ENCODE measurements at places on chromosomes 1 and 21.
A peak's percentile ranks its signal among the peaks of the same experiment; 100 is the strongest.

DNA sequence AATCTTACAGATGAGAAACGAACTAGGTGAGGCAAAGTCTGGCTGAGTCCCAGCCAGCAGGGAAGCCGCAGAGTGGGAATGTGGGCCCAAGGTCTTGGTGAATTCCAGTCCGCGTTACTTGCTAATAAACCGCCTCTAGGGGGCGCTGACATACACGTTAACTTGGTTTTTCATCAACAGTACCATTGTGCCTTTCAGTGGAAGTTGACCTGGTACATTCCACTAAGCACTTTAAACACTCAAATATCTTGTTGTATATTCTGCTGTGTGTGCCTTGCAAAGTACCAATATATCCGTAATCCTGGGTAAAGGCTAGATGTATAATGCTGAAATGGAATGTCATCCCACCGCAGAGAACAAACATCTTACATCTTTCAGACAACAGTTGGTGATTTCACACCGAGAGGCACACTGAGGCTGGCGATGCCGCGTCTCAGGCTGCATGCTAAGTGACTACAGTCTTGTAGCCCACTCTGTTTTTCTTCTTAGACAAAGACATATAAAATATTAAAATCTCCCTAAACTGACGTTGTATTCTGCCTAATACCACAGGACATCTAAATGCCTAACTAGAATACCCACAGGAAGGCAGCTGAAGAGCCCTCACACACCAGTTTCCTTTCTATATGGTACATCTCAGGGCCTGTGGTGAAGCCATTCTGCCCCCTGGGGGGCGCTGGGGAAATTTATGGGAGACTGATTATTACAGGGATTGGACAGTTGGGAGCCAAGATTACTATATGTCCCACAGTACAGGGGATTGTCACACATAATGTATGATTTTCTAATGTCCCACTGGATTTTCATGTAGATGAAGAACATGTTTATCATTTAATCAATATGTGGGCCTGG, 49.2 kb upstream of the C1orf198 start:
- peak; percentile 66 for DNase-seq

DNA sequence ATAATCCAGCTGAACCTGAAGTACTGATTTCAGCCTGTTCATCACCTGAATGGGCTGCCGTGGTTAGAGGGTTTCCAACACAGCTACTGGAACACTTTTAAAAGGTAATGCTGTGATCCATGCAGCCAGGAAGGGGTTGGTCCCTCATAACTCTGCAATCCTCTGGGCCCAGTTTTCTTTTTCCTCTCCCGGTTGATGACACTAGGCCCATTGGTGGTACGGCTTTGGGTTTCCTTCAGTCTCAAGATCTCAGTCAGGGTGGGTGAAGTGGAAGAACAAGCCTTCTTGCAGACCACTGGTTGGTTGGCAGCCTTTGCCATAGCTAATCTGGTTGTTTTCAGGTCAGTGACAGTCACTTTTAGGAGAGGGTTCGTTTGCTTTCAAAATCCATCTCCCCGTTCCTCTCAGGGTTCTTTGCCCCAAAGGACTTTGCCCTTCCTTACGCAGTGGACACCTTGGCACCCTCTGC, 502 bp upstream of the SLC35A3 start:
- no peak for DNase-seq

GRCh38 chr1:72690871-72691270, 408.5 kb upstream of the NEGR1 start:
- no peak for DNase-seq

DNA sequence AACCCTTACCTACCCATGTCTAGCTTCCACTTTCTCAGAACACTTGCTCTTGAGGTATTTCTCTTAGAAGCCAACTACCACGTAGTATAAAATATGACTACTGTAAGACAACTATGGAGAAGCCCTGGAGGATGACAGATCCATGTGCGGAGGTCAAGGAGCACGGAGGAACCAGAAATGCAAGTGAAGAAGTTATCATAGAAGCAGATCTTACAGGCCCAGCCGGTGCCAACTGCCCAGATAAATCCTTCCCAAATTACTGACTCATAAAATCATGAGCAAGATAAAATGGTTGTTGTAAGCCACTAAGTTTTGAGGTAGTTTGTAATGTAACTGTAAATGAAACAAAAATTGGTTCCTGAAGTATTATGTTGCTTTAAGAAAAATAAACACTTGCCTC, 12.6 kb downstream of the GTF2B start:
- no peak for DNase-seq

DNA sequence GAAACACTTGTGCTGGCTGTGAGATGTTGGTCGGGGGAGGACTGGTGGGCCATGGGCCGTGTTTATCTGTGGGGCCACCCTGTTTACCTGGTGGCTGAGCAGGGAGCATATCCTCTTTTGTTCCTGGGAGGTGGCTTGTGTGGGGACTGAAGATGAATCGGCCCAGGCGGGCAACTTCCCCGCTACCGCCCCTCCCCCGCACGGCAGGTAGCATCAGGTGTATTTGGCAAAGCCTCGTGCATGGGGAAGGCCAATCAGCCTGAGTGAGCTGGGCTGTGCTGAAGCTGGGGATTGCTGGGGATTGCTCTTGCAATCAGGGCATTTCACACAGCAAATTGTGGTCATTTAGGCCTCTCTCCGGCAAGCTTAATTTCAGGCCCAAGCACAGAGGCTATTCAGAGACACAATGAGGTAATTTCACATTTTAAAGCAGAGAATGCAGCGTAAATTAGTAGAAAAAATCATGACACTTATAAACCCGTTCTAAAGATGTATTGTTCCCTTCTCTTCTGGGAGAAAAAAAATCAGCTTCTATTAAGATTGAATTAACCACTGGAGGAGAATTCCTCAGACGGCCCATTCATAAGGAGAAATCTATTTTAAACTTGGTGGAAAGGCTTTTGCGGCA, 197.7 kb upstream of the POU3F1 start:
- DNase-seq = no peak
